WERI-Rb-1 (cell line): ENCODE measurements at places on chromosomes 7 and 10.

- no peak for DNase-seq
Measured at GRCh38 chr10:77533887-77534278, 103.7 kb downstream of the KCNMA1 start.

DNA sequence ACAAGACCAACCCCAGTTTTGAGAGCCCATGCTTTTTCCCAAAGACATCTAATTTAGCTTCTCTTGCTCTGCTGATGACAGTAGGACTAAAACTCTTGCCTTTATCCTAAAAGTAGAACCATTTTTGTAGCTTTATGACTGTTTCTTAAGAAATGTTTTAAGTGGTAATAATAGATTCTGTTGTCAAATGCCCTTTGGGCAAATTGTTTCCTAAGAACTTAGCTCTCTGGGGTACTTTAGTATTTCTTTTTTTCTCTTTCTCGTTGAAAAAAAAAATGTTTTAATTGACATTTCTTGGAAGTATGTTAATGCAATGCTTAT is 157.4 kb downstream of the ARID5B start:
- DNase-seq: no peak

- DNase-seq: no peak
Measured at GRCh38 chr10:132592790-132593383, 55.3 kb downstream of the INPP5A start.

- DNase-seq: no peak
Measured at GRCh38 chr7:26144184-26145080, 7.6 kb upstream of the NFE2L3 start.

GRCh38 chr7:98357751-98358161 is 43.1 kb downstream of the BAIAP2L1 start:
- no peak for DNase-seq

DNA sequence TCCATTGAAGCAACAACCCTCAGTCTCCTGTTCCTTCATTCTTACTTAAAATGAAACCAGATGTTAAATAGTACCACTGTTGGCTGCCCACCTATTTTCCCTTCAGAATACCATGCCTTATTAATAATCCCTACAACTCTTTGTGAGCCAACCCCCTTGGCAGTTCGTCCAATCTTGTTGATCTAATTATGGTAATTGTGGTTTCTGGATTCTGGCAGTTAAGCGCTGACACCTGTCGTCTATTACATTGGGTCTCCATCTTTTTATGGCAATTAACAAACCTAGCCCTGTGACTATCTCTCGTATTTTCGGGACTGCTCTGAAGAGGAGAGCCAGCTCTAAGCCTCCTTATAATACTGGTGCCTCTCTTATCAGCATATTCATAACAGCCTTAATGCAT is 432.0 kb downstream of the ATRNL1 start:
- no peak for DNase-seq

DNA sequence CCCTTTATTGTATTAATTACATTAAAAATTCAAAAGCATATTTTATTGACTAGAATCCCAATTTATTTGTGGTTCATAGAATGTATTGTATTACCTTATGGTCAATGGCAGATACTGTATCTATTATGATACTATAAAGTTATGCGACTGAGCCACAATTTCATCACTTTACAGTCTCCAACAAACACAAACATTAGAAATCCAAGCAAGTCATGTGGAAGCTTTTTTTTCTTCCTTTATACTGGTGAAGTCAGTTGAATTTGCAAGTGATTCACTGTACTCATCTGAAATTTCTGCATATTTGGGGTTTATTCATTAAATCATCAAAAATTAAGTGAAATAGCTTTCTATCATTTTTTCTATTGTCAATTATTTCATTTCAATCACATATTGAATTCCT is 54.3 kb downstream of the BMPER start:
- DNase-seq: no peak

DNA sequence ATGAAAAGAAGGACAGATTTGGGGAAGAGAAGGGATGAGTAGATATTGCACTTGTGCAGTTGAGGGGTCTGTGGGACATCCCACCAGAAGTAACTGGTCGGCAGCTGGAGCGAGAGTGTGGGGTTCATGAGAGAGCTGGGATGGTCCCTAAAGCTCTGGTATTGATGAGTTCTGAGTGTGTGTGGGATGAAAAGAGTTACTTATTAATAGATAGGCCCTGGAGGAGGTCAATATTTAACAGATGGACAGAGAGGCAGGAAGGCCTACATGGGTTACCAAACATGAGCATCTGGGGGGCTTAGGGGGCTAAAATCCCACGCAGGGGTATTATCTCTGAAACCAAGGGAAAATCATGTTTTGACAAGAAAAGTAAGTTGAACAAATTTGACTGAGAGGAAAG is 95.7 kb upstream of the SFMBT2 start:
- DNase-seq: no peak

GRCh38 chr10:75295868-75296441 is 60.2 kb upstream of the COMTD1 start:
- DNase-seq: peak; percentile 33
